ENCODE measurements at places on chromosomes 4 and X.

GRCh38 chr4:6885953-6886557 is 23.6 kb upstream of the TBC1D14 start:
- peak; percentile 82 for DNase-seq

- no peak for DNase-seq
Measured at GRCh38 chr4:2869659-2870058, 26.0 kb downstream of the ADD1 start.

DNA sequence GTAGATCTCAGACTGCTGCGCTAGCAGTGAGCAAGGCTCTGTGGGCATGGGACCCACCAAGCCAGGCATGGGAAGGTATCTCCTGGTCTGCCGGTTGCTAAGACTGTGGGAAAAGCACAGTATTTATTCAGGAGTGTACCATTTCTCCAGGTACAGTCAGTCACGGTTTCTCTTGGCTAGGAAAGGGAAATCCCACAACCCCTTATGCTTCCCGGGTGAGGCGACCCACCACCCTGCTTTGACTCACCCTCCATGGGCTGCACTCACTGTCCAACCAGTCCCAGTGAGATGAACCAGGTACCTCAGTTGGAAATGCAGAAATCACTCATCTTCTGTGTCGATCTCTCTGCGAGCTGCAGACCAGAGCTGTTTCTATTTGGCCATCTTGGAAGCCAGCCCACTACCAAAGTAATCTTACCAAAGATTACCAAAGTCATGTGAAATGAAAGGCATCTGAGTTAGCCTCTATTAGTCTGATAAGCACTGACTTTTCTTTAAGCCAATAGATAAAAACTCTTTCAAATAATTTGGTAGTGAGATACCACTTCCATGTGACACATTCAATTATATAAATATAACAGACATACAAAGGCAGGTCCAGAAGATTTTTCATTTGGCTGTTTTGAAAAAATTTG is 8.5 kb upstream of the HTN1 start:
- DNase-seq = no peak

DNA sequence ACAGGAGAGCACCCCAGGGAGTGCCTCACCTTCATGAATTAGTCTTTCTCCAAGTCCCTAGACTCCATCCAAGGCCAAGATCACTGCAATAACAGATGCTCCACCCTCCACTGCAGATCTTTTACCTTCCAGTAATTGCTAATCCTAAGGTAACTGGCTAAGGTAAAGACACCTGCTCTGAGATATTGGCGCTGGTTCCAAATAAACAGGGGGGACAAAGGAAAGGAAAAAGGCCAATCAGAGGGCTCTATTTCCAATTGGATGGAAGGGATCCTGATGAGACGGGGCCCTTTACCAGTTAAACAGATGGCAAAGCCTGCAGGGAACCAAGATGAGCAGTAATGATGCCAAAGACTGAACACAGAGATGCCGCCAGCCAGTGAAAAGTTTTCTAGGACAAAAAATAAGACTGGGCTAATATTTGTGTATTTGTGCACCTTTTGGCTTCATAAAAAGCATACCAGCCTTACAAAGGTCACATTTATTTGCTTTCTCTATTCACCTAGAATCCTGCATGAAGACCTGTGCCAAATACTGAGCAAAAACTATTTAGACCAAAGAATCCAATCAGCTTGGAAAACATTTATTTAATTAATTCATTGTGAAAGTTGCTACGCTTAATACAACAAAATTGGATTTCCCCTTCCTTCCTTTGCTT is 148.5 kb downstream of the PPP3CA start:
- DNase-seq = no peak

DNA sequence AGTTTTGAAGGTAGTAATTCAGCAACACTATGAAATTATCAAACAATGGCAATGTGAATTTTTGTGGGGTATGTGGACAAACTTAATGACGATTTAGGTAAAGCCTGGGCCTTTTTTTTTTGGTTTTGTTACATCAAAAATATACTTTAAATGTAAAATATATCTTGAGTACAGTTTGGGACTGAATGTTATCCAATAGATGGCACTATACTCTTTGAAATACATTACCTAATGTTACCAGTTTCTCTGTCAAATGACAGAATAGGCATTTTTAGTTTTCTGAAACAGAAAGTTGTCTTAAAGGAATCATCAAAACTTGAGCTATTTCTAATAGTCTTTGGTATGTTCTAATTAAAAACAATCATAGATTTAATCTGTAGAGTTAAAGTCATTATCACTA is 1651.9 kb downstream of the C4orf33 start:
- no peak for DNase-seq

DNA sequence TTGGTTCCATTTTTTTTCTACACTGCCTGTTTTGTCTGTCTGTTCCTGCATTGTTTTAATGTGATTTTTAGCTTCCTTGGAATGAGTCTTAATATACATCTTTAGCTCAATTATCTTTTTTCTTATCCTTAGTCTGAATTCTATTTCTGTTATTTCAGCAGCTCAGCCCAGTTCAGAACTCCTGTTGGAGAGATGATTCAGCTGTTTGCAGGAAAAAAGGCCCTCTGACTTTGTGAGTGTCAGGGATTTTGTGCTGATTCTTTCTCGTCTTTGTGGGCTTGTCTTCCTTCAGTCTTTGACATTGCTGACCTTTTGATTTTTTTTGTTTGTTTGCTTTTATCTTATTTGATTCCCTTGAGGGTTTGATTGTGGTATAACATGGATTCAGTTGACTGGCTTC is 343.2 kb upstream of the TRAM1L1 start:
- no peak for DNase-seq

- DNase-seq = no peak
Measured at GRCh38 chr4:138673053-138673452, 342.5 kb upstream of the NOCT start.

Data from Right ventricle myocardium superior (tissue), 1 donor.